ENCODE measurements at places on chromosomes 16 and 17.

- no peak for DNase-seq
Observed at GRCh38 chr16:28279006-28279405, 13.3 kb upstream of the SBK1 start.

- DNase-seq = no peak
Observed at GRCh38 chr17:31415004-31415454, 23.6 kb downstream of the RAB11FIP4 start.

- DNase-seq = no peak
Observed at GRCh38 chr17:9386401-9386800, 189.2 kb downstream of the STX8 start.

DNA sequence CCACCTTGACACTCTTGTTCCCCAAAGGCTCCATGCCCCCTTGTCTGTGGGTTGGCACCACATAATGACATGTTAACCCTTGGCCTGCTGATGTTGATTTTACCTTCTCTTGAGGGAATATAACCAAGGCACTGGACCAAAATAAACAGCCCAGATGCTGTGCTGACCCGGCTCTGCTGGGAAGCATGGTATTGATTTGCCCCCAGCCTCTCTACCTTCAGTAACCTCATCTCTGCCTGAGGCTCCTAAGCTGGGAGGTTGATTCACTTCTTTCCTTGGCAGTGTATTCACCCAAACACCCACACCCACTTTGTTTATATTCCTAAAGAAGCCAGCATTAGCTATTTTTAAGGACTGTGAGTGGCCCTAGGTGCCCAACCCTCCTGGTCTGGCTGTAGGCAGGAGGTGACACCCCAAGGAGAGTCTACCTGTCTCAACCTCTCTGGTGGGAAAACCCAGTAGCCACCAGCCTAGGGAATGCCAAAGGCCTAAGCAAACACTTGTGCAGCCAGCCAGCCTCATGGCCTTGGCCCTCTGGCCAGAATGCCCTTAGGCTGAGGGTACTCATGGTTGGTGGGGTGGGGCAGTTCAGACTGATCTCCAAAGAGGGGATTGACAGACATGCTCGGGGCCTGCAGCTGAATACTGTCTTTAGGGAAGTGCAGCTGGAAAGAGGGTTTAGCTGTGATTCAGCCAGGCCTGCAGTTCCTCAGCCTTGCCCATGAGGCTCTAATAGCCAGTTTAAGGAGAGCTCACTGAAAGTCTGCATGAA, 42.7 kb downstream of the GNAO1 start:
- DNase-seq = no peak

DNA sequence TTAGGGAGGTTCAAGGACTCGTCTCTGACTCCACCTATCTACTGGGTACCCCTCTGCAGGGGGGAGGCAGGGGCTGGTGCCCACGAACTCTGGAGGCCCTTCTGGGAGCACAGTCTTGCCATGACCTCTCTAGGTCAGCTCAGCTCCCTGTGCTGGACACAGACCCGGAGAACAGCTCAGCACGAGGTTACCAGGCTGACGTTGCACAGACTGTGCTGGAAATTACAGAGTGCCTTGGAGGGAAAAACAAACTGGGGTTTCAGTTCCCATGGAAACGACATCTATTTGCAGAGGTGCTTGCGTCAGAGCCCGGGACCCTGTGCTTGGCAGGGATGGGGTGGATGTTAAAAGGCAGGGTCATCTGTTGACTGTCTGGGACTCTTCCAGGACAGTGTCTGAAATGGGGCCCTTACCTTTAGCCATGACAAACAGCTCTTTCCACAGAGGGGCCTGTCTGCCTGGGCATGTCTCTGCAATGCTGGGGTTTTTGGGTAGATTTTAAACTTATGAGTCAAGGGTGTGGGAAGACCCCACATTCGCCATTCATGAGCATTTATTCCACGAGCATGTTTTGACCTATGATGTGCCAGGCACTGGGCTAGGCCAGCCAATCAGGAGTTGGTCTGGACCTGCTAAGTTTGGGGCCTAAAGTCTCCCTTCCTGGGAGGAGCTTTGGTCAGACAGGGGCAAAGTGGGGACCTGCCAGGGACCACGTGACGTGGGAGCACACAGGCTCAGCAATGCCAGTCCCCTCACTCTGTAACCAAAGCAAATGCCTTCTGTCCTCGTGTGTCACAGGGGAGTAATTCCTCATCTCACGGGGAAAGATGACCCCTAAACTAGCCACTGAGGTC, 22.5 kb downstream of the CCR7 start:
- no peak for DNase-seq

- DNase-seq = no peak
Observed at GRCh38 chr16:30382111-30382881, at the start of gene SEPTIN1. Gene SEPTIN1, minus strand, starts transcription at chr16:30382561. Its CDS starts 19 bp downstream, at chr16:30382542.

- DNase-seq = no peak
Observed at GRCh38 chr16:52963212-52963854, 89.4 kb downstream of the CHD9NB start.

DNA sequence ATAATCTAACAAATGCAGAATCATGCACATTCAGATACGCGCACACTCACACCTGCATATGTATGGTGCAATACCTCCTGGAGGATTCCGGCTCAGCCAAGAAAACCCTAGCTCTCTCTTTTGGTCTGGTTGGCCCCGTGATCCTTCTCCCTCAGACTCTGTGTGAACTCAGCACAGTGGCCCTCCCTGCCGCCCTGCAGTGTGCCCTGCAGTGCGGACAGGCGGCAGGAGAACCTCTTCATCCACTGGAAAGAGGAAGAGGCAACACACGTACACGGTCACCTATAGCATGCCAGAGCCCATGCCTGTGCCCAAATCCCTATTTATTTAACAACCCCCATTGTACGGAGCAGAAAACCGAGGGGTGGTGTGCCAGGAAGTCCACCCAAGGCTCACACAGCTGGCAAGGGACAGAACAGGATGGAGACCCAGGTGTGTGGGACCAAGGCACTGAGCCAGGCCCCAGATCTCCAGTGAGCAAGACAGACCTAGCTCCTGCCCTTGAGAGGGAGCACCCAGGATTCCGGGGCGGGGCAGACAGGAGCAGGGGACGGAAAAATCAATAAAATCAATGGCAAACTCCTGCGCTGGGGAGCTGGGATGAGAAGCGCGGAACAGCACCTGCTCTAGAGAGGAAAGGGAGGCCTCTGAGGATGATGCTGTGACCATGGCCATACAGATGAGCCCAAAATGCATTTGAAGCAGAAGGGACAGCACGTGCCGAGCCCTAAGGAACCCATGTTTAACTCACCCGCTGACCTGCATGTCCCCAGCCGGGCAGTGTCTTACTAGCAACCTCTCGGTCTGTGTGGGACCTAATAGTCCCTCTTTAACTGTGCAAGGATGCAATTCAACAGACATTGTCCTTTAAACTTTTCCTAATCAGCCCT, 54.7 kb upstream of the CIBAR2 start:
- no peak for DNase-seq

DNA sequence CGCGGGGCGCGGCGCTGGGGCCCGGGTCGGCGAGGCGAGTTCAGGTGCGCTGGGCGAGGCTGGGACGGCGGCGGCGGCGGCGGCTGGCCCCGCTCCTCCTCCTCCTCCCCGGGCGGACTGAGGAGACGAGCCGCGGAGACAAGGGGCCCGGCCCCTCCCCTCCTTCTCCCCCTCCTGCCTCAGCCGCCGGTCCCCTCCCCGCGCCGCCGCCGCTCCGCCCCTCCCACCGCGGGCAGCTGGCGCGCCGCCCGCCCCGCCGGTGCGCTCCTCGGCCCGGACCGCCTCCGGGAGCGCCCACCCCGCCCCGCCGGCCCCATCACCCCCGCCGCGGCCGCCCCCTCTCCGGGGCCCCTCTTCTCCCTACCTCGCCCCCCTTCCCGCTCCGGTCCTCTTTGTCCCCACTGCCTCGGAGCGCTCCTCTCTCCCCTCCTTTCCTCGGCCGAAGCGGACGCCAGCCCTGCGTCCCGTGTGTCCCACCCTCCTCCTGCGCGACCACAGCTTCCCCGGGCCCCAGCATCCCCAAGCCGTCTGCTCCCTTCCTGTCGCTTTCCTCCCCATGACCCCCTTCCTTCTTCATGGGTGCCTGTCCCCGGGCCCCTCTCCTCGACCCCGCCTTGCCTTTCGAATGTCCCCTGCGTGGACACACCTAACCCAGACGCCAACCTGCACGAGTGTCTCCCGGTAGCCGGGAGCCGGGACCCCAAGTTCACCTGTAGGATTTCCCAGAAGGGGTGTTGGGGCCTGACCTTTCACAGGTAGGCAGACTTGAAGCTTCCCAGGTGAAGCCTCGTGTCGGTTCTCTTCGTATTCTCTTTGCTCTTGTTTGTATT, at the start of gene TOX3:
Gene TOX3 (minus strand): TSS at position 140 of the 830 bp plus-strand sequence. CDS start 420 bp downstream, outside the sequence.
- DNase-seq = peak; percentile 47

DNA sequence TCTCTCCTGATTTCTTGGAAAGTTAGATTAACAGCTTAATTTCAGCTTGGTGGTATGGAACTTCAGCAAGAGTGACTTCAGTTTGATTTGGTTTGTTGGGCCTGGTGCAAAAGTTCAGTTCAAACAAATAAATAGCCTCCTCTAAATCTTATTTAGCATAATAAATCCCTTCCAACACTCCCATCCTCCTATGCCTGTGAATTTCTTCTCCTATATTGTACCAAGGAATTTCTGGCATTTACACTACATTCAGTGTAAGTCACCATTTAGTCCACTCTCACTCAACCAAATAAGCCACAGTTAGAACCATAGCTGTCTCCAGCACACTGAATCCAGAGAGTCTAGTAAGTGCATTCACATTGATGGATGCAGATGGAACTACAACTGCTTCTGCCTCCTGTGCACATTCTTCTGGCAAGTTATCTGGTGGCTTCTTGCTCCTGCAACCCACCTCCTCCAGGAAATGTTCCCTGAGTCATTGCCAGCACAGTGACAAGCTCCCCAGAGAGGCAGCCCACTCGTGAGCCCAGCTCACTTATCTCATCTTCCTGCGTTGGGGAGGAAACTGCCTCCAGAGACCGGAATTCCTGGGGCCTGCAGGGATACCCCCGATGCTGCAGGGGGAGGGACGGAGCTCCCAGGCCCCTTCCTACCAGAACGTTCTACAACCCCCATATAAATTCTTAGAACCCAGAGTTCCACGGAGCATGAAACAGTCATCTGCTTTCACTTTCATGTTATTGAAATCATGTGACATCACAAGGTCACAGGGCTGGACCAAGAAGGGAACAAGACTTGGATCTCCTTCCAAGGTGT, 318.3 kb downstream of the PHKB start:
- DNase-seq = no peak

DNA sequence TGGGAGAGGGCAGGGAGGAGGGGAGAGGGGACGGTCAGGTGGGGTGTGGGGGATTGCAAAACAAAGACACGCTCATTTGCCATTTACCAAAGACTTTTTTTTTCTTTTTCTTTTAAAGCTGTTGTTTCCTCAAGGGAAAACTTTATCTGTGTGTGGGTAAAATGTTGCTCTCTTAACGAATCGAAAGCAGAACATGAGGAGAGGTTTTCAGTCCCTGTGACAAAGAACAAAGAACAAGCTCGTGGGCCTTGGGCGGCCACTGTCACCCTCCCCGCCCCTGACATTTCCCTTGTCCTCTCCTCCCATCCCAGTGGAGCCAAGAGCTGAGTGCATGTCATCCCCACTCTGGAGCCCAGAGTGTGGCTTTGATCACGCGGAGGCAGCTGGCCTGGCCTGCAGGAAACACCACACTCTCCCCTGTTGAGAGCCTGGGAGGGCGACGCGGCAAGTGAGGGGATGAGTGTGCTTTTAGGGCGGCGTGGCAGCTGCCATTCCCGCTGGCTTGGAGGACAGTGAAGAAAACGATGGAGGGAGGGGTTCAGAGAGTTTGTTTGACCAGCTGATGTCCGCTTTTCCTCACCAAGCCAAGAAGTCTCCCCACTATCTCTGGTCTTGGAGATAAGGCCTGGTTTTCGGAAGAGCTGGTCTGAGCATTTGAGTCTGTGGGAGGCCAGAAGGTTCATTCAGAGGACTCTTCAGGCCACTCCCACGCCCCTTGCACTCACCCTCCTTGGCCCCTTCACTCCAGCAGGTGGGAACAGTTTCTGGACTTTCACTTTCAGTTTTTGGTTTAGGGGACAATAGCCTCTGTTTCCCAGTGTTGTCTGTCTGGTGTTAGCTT, 11.4 kb downstream of the CCR7 start:
- no peak for DNase-seq

DNA sequence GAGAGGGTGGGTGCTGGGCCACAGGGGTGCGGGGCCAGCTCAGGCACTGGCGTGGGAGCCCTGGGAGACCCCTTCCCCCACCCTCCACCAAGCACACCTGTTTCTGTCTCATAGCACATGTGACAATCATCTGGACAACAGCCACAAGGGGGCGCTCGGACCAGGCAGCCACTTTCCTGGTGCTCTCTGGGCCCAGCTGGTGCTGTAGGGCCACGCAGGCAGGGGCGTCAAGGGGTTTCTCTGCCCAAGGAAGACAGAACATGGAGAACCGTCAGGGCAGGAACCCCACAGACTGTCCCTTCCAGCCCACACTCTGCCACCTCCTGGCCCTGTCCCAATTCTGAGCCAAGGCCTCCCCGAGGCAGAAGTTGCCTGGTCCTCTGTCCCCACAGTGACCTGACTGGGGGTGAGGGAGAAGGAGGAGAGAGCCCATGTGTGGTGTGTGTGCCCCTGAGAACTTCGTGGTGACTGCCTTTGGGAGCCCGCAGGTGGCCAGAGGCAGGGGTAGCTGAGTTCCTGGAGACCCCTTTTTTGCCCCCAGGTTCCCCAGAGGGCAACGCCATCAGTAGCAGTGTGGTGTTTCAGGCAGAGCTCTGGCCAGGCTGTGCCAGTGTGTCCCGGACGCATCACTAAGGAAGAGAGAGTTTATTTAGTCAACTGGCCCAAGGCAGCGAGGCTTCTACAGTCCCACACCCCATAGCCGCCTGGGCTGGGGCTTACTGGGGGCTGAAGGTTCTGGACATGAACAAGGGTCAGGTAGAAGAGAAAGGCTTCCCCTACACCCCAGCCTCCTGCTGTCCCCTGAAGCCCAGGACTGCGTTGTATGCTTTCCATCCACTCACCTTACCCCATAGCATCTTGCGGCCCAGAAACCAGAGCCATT, 3.1 kb upstream of the SETD6 start:
- DNase-seq = peak; percentile 54

- no peak for DNase-seq
Observed at GRCh38 chr17:41184480-41184961, at the start of gene KRTAP4-1. Gene KRTAP4-1, minus strand, starts transcription at chr17:41184911. Its CDS starts 57 bp downstream, at chr17:41184854.

DNA sequence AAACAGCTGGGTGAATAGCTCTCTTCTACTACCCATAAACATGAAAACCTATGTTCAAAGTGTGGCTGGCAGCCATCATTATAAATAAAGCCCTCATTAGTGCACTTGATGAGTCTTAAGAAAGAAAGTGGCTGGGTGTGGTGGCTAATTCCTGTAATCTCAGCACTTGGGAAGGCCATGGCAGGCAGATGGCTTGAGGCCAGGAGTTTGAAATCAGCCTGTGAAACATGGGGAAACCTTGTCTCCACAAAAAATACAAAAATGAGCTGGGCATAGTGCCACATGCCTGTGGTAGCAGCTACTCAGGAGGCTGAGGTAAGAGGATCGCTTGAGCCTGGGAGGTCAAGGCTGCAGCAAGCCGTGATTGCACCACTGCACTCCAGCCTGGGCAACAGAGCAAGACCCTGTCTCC, 28.3 kb upstream of the APPBP2 start:
- DNase-seq = no peak

All from COR-L47 (cell line).